ENCODE measurements at places on chromosomes 6 and 20.
A peak's percentile ranks its signal among the peaks of the same experiment; 100 is the strongest.

DNA sequence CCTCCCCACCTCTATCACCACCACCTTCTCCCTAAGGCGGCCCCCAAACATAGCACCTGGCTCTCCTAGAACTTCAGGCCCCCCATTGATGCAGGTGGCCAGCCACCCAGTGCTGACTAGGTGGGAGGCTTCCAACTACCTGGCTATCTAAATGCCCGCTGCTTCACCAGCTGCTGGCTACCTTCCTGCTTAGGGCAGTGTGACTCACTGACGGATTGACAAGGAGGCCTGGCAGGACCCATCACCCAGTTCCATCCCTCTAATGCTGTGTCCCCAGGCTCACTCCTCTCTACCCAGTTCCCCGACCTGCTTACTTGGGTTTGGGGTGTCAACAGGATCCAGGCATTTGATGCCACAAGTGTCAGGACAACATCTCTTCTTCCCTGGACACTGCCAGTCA, 1.1 kb downstream of the SLPI start:
- DNase-seq: no peak

DNA sequence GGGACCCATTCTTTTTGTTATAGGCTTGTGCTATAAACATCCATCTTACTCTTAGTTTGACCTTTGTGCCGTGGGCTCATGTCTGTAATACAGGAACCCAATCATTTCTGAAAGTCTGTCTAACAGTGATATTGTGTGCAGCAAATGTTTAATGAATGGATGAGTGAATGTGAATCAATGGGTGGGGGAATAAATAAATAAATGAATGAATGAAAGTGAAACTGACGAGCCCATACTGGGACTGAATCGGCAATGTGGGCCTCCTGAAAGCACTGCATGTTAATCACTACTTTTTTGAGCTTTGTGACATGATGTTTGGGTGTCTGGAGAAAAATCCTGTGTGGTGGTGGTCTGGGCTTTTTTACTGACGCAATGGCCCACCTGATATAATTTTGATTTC, 175.0 kb downstream of the GMPR start:
- no peak for DNase-seq

DNA sequence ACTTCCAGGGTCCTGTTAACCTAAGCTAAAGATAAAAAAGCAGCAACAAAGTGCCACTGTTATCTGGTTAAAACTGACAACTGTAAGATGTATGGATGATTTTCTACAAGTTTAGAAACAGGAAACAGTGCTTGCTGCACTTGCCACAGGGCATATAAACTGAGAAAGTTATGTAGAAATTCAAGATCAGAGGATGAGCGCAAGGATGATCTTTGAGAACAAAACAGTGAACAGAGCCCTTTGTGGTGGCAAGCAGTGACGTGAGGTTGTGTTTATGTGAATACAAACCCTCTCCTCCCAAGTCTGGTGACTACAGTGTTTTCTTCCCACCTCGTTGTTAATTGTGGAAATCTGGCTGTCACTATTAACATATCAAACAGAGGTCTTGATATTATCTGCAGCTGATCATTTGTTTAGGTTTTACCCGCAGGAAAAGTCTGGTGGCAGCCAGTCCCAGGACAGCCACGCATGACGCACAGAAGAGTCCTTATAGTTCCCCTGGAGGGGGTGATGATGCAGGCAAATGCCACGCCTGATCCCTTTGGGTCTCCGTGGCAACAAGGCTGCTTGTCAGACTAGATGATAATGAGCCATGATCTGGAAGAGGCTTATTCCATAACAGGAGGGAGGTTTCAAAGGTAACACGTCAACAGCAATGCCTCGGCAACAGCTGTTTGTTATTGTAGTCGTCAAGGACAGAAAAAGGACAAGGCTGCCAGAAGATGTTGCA, 43.1 kb upstream of the TNFAIP3 start:
- DNase-seq: no peak

DNA sequence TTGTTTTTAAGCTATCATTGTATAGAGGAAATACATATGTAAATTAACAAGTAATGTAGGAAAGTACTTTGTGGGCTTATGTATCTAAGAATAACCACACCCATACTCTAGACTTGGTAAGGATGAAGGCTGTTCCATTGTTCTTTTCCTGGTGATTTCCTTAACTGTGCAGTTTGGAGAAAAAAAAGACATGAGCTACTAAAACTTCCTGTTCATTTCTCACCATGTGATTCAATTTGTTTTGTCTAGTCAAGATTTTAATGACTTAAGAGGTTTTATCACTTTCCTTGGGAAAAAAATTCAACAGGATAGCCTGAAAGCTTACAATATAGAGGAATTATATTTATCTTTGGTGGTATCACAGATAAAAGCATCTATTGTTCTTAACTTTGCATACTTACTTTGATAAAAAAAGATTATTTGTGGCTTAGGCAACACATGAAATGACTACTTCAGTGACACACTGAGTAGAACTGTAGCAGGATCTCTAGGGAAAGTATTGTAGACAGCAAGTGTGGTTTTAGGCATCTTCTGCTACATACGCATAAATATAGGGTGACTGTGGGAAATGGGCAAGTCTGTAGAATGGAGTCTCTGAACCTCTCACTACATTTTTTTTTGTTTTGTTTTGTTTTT, 80.3 kb downstream of the GJA1 start:
- DNase-seq: no peak

- no peak for DNase-seq
Observed at GRCh38 chr20:5810800-5811422, 60.7 kb downstream of the SHLD1 start.

DNA sequence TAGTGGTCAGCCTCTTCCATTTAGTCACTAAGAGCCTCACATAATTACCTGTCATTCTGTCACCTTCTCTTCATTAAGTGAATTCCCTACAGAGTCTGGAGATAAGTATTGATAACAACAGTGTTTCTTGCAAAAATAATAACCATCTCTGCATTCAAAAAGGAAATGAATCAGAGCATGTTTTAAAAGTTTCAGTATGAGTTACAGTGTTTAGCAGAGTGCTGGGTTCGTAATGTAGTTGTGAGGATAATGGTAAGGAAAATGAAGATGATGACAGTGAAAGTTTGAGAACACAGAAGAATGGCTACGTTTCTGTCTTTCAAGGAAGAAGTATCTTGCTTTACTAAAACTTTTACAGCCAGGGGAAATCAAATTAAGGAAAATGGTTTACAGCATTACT, 31.3 kb downstream of the GPRC6A start:
- DNase-seq: no peak

DNA sequence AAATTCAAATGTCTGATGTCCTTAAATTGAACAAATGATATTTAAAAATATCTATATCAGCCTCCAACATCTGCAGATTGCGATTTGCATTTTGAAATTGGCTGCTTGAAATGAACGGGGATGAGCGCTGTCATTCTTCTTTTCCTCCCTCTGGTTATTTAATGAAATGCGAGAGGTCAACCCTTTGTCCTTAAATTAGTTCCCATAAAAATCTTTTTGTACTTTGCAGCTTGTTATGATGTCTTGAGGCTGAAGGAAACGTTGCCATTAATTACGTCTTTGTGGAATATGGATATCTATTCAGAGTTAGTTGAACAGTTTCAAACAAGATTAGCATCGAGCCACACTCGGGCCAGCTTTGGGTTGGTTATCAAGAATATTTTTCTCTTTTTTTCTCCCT, 140.0 kb downstream of the LINC00237 start:
- no peak for DNase-seq

DNA sequence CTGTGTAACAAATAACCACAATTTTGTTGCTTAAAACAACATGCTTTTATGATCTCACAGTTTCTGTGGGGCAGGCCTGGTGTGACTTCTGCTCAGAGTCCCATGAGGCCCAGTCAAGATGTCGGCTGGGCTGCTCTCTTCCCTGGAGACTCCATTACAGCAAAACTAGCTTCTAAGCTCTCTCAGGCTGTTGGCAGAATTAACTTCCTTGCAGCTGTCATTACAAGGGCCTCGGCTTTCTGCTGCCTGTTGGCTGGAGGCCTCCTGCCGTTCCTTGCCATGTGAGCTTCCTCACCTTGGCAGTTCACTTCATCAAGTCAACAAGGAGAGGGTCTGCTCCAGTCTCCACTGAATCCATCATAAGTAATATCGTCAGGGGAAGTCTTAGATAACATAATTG, 659.2 kb downstream of the PRKN start:
- no peak for DNase-seq

GRCh38 chr6:106830930-106831329, 143.6 kb downstream of the CD24 start:
- no peak for DNase-seq

DNA sequence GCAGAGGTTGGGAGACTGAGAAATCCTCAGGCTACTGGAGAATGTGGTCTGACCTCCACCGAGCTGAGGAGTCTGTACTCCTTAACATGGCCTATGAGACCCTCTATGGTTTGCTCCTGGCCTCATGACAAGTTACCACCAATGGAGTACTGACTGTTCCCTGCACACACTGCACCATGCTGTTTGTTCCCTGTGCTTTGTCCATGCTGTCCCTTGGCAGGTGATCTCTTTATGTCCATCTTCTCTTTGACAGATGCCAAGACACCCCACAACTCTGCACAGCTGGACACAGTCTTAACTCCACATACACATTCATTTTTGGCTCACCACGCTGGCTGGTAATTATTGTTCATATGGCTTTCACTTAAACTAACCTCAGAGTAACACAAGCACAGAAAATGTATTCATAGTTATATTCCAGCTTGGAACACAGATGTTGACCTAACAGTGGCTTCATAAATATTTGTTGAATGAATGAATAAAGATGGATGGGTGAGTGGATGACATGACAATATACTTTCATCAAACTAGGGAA, 258.0 kb downstream of the ATXN1 start:
- DNase-seq: no peak

GRCh38 chr6:16386057-16386456, 147.7 kb downstream of the GMPR start:
- DNase-seq: no peak

DNA sequence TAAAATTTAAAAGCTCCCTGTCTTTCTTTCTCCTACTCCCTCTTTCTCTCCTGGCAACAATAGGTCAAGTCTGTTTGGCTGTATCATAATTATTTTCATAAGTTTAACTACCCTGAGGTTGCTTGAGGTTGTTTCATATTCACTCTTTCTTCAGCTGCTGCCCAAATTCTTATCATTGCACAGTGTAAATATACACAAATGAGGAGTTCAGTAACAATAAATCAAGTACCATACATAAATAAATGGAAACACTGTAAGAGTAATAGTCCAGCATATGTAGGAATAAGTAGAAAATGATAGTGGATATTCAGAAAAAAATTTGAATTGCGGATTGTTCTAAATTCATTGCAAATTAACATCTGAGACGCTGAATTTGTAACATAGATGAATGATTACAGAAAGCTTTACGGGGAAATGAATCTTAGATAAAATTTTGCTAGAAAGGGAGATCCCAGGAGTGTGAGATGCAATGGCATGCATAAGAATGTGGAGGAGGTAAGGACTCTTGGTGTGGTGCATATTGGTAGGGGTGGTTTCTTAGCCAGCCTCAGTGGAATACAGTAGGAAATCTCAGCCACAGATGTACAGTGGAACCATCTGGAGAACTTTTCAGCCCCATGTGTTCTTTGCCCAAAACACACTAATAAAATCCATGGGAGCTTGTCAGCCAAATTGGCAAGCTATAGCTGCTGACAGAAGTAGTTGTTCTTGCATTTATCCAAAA, 480.7 kb downstream of the HTR1B start:
- DNase-seq: no peak

DNA sequence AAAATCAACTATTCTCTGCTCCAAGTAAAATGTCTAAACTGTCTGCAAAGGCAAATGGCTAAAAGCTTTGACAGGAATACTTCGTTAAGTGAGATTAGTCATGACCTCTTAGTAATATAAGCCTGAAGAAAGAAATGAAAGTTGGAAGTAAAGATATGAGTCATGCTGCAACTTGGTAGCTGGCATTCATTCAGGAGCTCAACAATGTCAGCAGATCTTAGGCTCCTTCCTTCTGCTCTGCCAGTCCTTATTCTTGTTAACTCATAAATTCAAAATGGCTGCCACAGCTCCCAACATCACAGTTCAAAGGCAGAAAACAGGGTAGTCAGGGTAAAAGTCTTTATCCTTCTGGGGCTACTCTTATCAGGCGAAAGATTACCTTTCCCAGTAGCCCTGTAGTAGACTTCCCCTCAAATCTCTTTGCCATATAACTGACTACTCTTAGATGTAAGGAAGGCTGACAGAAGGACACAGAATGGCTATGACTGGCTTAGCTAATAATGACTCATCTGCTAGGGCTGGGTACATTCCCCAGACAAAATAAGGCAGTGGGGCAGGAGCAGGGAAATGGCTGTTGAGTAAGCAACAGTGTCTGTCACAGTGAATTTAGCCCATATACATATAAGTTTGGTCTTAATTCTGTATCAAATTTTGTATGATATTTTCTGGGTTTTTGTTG, 24.4 kb upstream of the C6orf62 start:
- DNase-seq: peak; percentile 84

GRCh38 chr20:38272398-38272797, 11.9 kb upstream of the KIAA1755 start:
- DNase-seq: no peak

GRCh38 chr6:45757443-45758130, 258.1 kb downstream of the CLIC5 start:
- no peak for DNase-seq

DNA sequence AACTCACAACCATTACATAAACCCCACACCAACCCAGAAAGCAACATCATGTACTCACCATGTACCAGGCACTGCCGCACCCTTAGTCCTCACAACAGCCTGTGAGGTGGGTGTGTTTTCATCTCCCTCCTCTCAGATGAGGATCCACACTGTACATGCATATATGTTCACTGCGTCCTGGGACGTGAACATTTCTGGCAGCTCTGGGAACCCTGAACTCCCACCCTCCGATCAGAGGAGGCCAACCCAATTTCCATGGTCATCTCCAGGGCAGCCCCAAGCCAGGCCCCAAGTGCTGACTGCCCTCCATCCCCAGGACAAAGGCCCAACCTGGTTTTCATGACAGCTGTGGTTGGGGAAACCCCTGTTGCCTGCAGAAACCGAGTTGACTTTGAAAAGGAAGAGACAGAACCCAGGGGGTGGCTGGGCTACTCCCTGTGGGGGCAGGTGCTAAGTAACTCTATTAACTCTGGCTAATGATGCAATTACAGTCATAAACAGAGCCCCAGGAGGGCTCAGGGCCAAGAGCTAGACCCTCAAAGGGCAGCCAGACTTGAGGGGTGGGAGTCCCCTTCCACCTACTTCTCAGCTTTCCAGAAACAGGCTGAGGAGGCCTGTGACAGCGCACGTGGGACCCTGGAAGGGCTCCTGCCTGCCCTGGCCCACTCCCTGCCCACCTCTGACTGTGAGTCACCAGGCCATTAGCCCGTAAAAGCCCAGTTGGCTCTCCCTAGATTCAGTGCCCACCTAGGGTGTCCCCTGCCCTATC, 2.6 kb downstream of the TFEB start:
- DNase-seq: peak; percentile 18

GRCh38 chr6:81565071-81565470, 187.4 kb downstream of the TENT5A start:
- no peak for DNase-seq

DNA sequence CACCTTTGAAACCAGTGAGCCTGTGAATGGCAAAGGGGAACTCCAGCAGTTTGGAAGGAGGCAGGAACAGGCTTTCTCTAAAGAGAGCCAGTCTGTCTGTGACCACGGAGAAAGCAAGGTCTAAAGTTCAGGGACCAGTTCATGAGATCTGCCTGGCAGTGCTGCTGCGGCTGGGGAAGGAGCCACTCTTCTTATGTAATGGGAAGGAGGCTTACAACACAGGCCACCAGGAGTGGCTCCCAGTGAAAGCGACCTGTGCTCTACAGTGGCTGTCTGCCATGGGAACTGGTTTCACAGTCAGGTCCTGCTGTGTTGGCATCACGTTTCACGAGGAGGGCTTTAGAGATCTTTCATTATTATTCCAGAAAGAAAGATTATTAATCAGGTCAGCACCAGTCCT, 291.9 kb upstream of the PRDM1 start:
- peak; percentile 90 for DNase-seq

- no peak for DNase-seq
Observed at GRCh38 chr20:58988565-58988882, 7.5 kb downstream of the NELFCD start.

Measured in small intestine (tissue), 16 donors.